HCT116 (cell line): ENCODE measurements at places on chromosomes 6 and 20. TPM values are rescaled to one million over a fixed set of nuclear protein-coding genes. Genes with fewer than 3 reads are reported as not detected.

LHFPL5 gene
- total RNA-seq: 0.71 TPM

DNA sequence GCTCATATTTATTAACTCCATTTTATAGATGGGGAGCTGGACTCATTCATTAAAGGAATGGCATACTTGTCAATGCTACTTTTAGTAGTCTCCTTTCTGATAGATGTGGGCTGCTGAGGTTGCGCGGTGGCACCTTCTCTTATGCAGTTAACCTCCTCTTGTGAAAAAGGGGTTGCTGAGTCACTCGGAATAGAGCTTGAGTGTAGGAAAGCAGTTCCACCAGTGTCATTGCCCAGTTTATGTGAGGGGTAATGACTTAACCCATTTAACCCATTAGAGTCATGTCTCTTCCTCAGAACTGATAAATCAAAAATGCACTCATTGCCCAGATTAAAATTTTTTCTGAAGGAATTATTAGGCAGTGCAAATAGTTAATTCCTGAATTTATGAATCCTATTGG is 6.3 kb downstream of the MAPK14 start:
- peaks cover 4% of the 10 kb centered on the region; the same call in 1 of the 2 replicates for H3K4me1 ChIP-seq
- no peak overlapping the region for H3K4me3 ChIP-seq
- H3K36me3 ChIP-seq: no peaks in the 10 kb centered on the region
- DNase-seq: no peak

PGC gene
- total RNA-seq: 1.2 TPM

STMND1 gene
- total RNA-seq: not detected

DNA sequence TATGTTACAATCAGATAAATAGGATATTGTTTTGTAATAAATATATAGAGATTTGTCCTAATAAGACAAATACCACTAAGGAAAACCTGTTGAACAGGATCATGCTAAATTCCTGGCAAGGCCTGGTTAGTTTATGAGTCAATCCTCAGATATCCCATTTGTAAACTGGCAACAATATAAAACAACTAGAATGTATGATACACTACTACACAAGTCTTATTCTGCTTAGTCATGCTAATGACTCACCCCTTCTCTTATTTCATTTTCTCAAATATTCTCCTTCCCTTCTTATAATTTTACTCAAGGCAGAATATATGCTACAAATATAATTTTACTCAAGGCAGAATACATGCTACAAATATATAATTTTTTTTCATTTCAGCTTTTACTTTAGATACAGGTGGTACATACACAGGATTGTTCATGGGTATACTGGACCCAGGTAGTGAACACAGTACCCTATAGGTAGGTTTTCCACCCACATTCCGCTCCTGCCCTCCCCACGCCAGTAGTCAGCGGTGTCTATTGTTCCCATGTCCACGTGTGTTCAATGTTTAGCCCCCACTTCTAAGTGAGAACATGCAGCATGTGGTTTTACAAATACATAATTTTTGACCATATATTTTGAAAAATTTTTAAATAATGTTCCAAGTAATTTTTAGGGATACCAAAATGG is 6.3 kb downstream of the OSER1 start:
- H3K27me3 ChIP-seq: no peaks in the 10 kb centered on the region
- DNase-seq: peak; percentile 92
- peaks cover 31% of the 10 kb centered on the region for H3K36me3 ChIP-seq
- H3K27ac ChIP-seq: peak overlapping the region; percentile 95

DNA sequence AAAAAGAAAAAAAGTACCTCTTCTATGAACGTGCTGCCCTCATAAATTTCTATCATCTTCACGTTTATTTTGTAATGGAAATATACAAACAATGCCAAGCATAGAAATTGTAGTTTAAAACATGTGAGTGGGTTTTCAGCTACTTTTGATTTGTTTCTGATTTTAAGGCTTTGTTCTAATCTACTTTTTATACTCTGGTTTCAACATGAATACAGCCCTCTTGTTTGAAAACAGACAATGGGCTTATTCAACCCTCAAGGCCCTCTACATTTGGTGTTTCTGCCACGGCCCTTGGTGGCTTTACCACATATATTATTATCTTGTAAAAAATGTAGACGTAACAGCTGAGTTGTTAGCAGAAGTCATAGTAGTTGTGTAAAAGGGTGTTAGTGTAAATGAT is 153.9 kb downstream of the SOX4 start:
- H3K27me3 ChIP-seq: no peaks in the 10 kb centered on the region
- H3K27ac ChIP-seq: no peak overlapping the region
- H3K4me3 ChIP-seq: no peak overlapping the region
- no peak for DNase-seq
- no peaks in the 10 kb centered on the region for H3K36me3 ChIP-seq

DNA sequence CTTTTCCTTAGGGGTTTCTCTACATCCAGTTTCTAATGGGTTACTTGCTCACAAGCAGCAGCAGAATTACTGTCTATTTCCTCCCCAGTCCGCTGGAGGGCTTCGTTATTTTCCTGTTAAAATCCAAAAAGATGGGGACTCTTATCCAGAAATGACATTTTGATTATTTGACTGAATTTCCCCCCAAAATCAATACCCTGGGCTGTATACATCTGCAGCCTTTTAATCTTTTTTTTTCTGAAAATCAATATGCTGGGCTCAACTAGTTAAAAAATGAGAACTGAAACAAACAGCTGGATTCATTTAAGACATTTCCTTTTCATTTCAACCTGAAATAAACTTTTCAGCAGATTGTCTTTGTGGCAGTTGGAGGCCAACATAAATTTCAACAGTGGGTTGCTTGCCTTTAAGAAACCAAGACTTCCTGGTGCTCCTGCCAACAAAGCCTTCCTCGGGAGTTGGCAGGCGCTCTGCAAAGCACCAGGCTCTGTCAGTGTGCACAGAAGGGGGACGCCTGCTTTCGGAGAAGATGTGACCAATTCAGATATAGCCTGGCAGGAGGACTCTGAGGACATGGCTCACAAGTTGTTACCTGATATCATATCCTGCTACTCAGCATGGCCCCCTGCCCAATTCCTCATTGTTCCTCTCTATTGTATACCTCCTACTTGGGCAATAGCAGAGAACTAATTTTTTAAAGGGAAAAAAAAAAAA is 204.7 kb upstream of the ARG1 start:
- no peak overlapping the region for H3K27ac ChIP-seq
- DNase-seq: no peak
- no peaks in the 10 kb centered on the region for H3K4me1 ChIP-seq
- H3K36me3 ChIP-seq: no peaks in the 10 kb centered on the region

- H3K36me3 ChIP-seq: no peaks in the 10 kb centered on the region
- H3K4me1 ChIP-seq: no peaks in the 10 kb centered on the region
- H3K4me3 ChIP-seq: no peak overlapping the region
- H3K27ac ChIP-seq: no peak overlapping the region
- no peak for DNase-seq
Measured at GRCh38 chr6:127475823-127476176, 16.6 kb upstream of the KIAA0408 start.

- no peaks in the 10 kb centered on the region for H3K4me1 ChIP-seq
- no peak for DNase-seq
- H3K4me3 ChIP-seq: no peak within 1 kb of the TSS
Measured at GRCh38 chr20:19212469-19212815, at the start of gene SLC24A3. Gene SLC24A3, plus strand, starts transcription at chr20:19212642.

DNA sequence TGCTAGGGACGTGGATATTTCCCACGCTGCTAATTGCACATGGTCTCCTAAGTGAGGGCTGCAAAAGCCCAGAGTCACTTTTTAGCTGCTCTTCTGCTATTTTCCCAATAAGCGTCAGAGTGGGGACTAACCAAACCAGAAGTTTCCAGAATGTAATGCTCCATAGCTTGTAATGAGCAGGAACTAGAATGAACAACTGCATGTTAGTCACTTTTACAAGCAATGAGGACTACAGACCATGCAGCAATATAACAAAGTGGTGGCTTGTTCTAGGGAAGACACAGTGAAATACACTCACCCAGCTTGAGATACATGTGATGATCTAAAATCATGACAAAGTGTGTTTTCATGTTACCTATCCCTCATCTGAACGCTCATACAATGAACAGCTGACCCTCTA is 314.1 kb upstream of the SGK1 start:
- H3K4me3 ChIP-seq: no peak overlapping the region
- no peaks in the 10 kb centered on the region for H3K36me3 ChIP-seq
- no peaks in the 10 kb centered on the region for H3K4me1 ChIP-seq
- H3K27me3 ChIP-seq: no peaks in the 10 kb centered on the region

- H3K4me1 ChIP-seq: no peaks in the 10 kb centered on the region
- no peak overlapping the region for H3K4me3 ChIP-seq
- H3K27me3 ChIP-seq: peaks cover 40% of the 10 kb centered on the region
- no peak for DNase-seq
Measured at GRCh38 chr20:19660808-19661378, 97.2 kb upstream of the RIN2 start.

SIRPD gene
- total RNA-seq: not detected

CPXM1 gene
- total RNA-seq: 0.17 TPM

DNA sequence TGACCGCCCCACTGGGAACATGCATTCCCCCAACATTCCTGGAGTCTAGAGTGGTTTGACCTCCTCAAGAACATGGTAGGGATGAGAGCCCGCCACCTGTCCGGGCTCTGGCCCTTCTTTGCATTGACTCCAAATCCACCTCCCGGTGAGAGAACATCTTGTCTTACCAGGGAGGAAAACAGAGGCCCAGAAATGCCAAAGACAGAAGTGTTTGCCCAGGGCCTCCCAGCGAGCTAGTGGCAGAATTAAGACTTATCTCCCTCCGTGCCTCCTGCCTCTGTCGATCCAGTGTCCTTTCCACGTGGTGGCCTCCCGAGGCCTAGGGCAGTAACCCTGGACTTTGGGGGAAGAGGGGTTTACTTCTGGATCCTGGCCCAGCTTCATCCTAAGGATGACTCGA is 134.8 kb downstream of the JPH2 start:
- H3K36me3 ChIP-seq: no peaks in the 10 kb centered on the region; the same call in 1 of the 2 replicates
- H3K27me3 ChIP-seq: no peaks in the 10 kb centered on the region
- no peak overlapping the region for H3K4me3 ChIP-seq
- no peaks in the 10 kb centered on the region for H3K4me1 ChIP-seq
- no peak overlapping the region for H3K27ac ChIP-seq

IL17F gene
- not detected for total RNA-seq

GRCh38 chr6:25788305-25788922 is 33.9 kb downstream of the SLC17A4 start:
- no peaks in the 10 kb centered on the region for H3K27me3 ChIP-seq
- H3K27ac ChIP-seq: no peak overlapping the region
- H3K4me3 ChIP-seq: no peak overlapping the region
- peak; percentile 45 for DNase-seq
- H3K4me1 ChIP-seq: no peaks in the 10 kb centered on the region

DNA sequence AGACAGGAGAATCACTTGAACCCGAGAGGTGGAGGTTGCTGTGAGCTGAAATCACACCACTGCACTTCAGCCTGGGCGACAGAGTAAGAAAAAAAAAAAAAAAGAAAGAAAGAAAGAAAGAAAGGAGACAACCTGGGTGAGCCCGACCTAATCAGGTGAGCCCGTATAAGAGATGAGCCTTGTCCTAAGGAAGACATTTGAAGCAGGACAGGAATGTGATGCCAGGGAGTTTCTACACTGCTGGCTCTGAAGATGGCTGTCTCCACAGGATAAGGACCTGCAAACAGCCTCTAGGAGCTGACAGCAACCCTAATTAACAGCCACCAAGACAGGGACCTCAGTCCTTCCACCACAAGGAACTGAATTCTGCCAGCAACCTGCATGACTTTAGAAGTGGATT is 41.9 kb downstream of the NHLRC1 start:
- no peaks in the 10 kb centered on the region for H3K36me3 ChIP-seq
- no peak overlapping the region for H3K27ac ChIP-seq

KHDRBS2 gene
- total RNA-seq: not detected

GRCh38 chr20:62921119-62921687 is 5.1 kb downstream of the DIDO1 start:
- DNase-seq: peak; percentile 49
- H3K4me3 ChIP-seq: no peak overlapping the region
- H3K36me3 ChIP-seq: no peaks in the 10 kb centered on the region; the same call in 1 of the 2 replicates
- H3K27ac ChIP-seq: no peak overlapping the region
- H3K4me1 ChIP-seq: peaks cover 47% of the 10 kb centered on the region

DNA sequence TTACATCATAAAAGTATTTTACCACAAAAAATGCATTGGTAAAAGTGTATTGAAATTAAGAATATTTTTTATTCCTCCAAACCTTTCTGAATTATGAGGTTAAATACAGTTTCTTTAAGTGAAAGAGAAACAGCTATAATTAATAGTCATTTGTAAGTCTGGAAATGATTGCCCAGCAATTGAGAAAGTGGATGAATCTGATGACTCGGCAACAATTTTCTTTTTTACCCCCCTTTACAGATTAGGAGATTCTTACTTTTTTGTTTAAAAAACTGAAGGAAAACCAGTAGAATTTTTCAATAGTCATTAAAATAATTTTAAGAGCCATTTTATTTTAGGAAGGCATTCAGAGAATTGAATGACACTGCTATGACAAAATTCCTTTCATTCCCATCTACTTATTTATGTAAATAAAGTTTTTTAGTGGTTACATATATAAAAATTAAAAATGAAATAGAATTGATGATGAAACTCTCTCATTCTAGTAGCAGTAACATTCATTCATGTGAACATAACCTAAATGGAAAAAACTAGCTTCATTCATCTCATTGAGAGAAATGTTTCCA is 169.6 kb upstream of the PRND start:
- no peak for DNase-seq
- H3K4me1 ChIP-seq: peaks cover 21% of the 10 kb centered on the region
- no peaks in the 10 kb centered on the region for H3K36me3 ChIP-seq
- H3K27me3 ChIP-seq: no peaks in the 10 kb centered on the region

SLPI gene
- 5.4 TPM for total RNA-seq

GRCh38 chr6:129194306-129194941 is 311.5 kb downstream of the LAMA2 start:
- peaks cover 11% of the 10 kb centered on the region; the same call in 1 of the 2 replicates for H3K4me1 ChIP-seq
- no peaks in the 10 kb centered on the region for H3K27me3 ChIP-seq
- no peak overlapping the region for H3K4me3 ChIP-seq
- no peak overlapping the region for H3K27ac ChIP-seq

SLC17A1 gene
- not detected for total RNA-seq

MEI4 gene
- total RNA-seq: not detected

DNA sequence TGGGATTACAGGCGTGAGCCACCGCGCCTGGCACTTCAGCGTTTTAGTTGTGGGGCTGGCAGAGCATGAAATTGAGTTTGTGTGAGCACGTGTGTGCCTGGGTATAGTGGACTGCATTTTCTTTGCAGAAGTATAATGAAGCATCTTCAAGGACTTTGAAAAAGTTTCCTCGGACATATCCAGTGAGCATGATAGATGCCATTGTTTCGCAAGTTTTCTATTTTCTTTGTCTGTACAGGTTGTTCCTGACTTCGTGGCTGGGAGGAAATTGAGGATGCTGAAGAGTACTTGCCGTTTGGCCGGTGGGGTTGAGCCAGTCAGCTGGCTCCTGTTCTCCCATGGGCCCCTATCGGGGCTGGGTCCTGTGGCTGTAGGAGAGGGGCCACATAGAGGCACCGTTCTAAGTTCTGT is 55.9 kb downstream of the RREB1 start:
- H3K27me3 ChIP-seq: no peaks in the 10 kb centered on the region
- H3K27ac ChIP-seq: no peak overlapping the region
- no peaks in the 10 kb centered on the region for H3K36me3 ChIP-seq
- peaks cover 67% of the 10 kb centered on the region for H3K4me1 ChIP-seq
- no peak for DNase-seq
